Tibial nerve (tissue), 4 donors: ENCODE measurements at places on chromosomes 2 and 18. TPM values are rescaled to one million over a fixed set of nuclear protein-coding genes. Genes with fewer than 3 reads are reported as not detected.

The NTSR2 gene
- total RNA-seq, result 2.1 TPM

DNA sequence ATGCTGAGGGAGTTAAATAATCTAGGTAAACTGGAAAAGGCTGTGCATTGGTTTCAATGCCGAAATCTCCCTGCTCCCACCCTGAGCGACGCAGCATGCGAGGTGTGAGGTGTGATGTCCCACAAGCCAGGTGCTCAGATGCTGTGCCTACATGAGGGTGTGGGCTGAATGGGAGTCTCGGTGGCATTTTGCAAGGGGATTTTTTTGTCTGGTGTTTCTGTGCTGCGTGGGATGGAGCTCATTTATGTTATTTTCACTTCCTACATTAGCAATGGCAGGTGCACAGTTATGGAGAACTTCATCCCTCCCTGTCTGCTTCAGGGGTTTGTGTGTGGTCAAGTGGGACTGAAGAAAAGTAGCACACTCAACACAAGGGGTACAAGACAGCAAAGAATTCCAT, 110.2 kb upstream of the CCDC68 start:
- no peak for DNase-seq
- no peaks in the 10 kb centered on the region for H3K4me1 ChIP-seq
- H3K27me3 ChIP-seq, result no peaks in the 10 kb centered on the region

DNA sequence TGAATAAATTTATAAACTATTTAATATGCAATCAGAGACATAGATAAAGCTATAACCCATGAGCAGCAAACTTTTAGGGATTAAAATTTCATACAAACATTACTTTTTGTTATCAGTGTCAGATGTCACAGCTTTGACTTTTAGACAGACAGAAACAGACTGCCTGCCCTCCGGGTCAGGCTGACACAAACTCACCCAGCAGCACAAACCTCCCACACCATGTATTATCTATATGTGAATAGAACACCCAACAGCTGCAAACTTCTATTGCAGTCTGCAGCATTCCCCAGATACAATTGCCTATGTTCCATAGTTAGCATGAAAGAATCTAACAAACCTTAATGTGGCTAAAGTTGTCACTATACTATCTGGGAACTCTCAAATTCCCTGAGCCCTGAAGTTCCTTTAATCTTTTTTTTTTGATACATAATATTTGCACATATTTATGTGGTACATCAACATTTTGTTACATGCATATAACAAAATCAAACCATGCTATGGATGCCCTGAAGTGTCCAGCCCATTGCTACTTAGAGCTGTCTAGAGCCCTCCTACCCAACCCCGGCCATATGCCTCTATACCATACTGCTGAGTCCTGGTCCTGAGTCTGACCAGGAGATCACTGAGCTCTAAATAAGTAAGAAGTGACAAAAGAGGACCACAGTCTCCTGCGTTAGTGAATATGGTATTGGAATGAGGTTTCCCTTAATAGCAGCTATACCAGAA, 214.4 kb downstream of the ZNF385B start:
- H3K27me3 ChIP-seq, result no peaks in the 10 kb centered on the region
- no peaks in the 10 kb centered on the region for H3K36me3 ChIP-seq
- H3K4me1 ChIP-seq, result no peaks in the 10 kb centered on the region
- H3K4me3 ChIP-seq, result no peak overlapping the region
- no peak for DNase-seq

- no peaks in the 10 kb centered on the region for H3K36me3 ChIP-seq
- DNase-seq, result no peak
- no peaks in the 10 kb centered on the region for H3K4me1 ChIP-seq
- no peaks in the 10 kb centered on the region for H3K27me3 ChIP-seq
- no peak overlapping the region for H3K4me3 ChIP-seq
Measured at GRCh38 chr2:113141451-113141850, 14.1 kb downstream of the IL1RN start.

The SCN1A gene
- total RNA-seq, result not detected

The ICOS gene
- 0.30 TPM for total RNA-seq
